Activated CD8-positive, alpha-beta memory T cell treated with anti-CD3 and anti-CD28 coated beads for 48 hours (primary cell): ENCODE measurements at places on chromosomes 16 and 17.

- DNase-seq: no peak
Measured at GRCh38 chr16:88992351-88993165, 15.6 kb upstream of the CBFA2T3 start.

- DNase-seq: no peak
Measured at GRCh38 chr17:59000022-59000421, 106.7 kb downstream of the TRIM37 start.

DNA sequence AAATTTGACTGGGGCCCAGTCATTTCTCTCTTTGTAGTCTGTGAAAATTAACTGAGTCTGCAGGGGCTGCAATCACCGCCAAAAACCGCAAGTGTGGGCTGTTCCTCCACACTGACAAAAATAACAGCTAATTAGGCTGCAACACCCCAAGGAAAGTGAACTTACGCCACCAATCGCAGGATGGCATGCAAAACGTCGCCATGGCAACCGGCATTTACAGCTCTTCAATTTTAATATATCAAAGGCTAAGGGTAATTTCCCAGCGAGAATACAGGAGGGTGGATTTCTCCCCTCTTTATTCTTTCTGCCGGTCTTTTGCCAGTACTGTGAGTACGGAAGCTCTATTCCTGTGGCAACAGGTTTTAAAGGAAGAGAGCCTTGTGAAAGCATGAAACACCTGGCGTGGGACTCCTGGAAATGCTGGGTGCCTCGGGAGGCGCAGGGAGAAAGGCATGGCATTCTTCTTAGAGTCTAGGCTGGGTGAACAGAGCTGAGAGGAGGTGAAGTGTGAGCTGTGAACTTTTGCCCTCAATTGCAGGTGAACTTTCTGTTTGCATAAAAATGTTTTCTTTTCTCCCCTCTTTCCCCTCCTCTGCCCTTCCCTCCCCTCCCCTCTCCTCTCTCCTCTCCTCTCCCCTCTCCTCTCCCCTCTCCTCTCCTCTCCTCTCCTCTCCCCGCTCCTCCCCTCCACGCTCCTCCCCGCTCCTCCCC is 399.7 kb downstream of the XYLT1 start:
- peak; percentile 41 for DNase-seq

DNA sequence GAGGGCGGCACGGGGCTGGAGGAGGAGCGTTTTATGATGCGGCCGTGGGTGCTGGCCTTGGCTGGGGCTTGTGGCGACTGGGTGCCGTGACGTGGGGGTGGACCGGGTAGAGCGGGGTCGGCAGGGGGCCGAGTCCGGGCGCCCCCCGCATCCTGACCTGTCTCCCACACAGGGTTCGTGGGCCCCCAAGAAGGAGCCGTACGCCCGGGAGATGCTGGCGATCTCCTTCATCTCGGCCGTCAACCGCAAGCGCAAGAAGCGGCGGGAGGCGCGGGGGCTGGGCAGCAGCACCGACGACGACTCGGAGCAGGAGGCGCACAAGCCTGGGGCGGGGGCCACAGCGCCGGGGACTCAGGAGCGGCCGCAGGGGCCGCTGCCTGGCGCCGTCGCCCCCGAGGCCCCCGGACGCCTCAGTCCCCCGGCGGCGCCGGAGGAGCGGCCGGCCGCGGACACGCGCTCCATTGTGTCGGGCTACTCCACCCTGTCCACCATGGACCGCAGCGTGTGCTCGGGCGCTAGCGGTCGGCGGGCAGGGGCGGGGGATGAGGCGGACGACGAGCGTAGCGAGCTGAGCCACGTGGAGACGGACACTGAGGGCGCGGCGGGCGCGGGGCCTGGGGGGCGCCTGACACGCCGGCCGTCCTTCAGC is 81.6 kb downstream of the ARHGAP23 start:
- no peak for DNase-seq

DNA sequence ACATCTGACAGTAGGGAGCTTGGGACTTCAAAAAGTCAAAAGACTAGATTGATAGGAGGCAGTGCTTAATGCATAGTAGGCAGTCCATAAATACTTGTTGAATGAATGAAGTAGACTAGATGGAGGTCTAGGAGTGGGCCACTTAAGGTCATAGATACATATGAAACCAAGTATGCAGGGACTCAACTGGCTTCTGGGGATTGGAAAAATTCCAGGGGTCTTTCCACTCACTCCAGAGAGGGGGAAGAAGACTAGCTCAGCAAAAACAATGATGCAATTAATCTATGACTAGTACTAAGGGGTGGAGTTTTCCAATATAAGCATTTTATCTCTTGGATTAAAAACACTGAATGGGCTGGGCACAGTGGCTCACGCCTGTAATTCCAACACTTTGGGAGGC is 298.3 kb upstream of the XYLT1 start:
- DNase-seq: no peak

GRCh38 chr16:69338557-69339288 is 641 bp downstream of the COG8 start:
- no peak for DNase-seq

DNA sequence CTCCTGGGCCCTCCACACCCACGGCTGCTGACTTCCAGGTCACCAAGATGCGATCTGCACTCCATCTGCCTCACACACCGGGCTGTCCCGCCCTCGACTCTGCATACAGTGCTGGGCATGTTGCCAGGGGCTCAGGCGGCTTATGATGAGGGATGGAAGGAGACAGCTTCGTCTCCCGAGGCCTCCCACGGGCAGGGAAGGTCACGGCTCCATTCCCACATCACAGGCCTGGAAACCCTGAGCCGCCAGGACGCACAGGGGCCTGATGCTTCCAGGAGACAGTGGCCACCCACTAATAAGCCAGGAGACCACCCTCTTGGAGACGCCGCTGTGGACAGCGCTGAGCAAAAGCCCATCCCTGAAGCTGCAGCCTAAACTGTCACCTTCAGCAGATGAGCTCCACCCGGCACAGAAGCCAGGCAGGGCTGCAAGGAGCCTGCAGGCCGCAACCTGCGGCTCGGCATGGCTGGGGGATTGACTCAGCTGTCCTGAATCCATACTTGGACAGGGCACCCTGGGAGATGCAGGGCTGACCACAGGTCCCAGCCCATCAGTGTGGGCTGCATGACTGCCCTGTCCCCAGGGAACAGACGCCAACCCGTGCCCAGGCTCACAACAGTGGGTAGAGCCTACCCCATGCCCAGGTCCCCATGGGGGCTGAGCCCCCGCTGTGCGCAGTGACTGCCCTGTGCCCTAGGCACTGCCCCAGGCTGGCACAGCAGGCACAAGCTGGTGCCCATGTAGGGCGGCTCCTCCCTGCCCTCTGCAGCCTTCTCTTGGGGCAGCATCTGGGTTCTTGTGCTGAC is 34.4 kb downstream of the SLC7A5 start:
- no peak for DNase-seq

- DNase-seq: no peak
Measured at GRCh38 chr17:4810696-4811290, 3.8 kb downstream of the PLD2 start.

- DNase-seq: no peak
Measured at GRCh38 chr17:31724026-31724425, 135.0 kb downstream of the COPRS start.

- DNase-seq: no peak
Measured at GRCh38 chr16:15900901-15901500, 12.6 kb upstream of the CEP20 start.

GRCh38 chr16:79638386-79638785 is 37.8 kb upstream of the MAF start:
- no peak for DNase-seq

- DNase-seq: no peak
Measured at GRCh38 chr16:58614212-58614611, 15.4 kb downstream of the CNOT1 start.

DNA sequence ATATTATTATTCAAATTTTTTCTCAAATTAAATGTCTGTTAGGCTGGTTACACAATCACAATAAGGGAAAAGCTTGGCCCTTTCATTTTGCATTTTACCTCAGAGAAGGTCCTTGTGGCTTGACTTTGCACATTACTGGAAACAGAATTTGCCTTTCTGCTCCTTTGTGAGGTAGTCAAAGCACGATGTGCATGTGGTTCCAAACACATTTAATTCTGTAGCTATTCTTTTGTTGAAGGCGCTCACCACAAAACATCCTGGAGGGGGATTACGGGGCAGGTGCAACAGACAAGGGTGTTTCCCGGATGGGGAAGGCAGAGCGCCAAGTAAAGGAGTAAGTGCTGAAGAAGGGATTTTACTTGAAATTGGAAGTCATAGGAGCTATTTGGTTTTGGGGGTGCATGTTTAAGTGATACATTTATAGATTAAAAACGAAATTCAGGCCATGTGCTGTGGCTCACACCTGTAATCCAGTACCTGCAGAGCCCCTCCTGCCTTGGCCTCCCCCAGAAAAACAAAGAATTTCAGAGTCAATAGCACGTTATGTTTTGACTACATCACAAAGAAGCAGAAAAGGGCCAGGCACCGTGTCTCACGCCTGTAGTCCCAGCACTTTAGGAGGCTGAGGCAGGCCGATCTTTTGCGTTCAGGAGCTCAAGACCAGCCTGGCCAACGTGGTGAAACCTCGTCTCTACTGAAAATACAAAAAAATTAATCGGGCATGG is 31.2 kb upstream of the TENT4B start:
- DNase-seq: peak; percentile 2

GRCh38 chr17:28864991-28865849 is 10.4 kb downstream of the ERAL1 start:
- no peak for DNase-seq

- DNase-seq: no peak
Measured at GRCh38 chr16:56515665-56516064, 4.2 kb downstream of the BBS2 start.

GRCh38 chr17:57662644-57663308 is 82.3 kb downstream of the CCDC182 start:
- no peak for DNase-seq

GRCh38 chr17:9108146-9108545 is 86.8 kb downstream of the NTN1 start:
- no peak for DNase-seq

- no peak for DNase-seq
Measured at GRCh38 chr17:18198530-18198929, 14.9 kb downstream of the ALKBH5 start.

DNA sequence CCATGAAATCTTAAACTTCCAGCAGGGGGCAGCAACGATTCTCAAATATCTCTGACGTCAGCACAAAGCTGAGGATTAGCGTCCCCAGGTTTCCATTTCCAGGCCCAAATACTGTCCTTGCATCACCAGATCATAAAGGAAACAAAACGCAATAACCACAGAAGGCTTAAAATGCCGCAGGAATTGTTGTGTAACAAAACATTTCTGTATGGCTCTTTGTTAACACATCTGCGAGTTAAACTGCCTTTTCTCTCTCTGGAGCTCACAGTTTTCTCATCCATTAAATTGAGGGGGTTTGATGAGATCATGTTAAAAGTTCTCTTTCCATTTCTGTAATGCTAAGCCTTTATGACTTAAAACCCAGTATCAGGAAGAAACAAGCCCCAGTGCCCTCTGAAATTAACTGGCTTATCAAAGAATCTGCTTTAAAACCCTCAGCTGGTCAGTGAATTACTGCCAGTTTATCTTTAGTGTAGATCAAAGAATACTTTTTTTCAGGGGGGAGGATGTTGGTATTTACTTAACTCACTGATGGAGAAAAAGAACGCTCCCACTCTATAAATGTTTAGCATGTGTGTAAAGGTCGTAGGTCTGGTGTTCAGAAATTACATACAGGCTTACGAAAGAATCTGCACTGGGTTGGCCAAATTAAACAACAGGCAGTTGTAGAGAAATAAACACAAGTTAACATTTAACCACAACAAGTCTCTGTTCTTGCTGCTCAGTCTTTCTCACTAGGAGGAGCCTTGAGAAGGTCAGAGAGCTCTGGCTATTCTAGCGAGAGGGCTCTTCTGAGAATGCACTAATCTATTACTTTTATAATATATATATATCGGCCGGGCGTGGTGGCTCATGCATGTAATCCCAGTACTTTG is 10.6 kb upstream of the TERF2 start:
- DNase-seq: peak; percentile 7

DNA sequence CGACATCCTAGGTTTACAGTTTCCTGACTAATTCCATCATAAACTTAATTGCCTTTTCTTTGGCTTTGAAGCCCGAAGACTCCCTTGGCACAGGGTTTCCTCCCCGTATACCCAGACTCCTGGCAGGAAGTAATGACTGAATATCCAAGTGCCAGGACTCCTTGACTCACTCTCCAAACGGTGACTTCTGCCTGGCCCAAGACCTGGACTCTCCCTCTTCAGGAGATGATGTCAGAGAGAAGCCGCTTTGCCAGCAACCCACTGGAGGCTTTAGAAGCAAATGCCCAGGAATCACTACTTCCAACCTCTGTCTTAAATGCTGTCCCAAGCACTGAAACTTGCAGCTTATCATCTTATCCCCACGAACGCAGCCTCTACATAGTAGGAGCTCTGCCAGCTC is 146.5 kb downstream of the RGS9 start:
- DNase-seq: no peak

DNA sequence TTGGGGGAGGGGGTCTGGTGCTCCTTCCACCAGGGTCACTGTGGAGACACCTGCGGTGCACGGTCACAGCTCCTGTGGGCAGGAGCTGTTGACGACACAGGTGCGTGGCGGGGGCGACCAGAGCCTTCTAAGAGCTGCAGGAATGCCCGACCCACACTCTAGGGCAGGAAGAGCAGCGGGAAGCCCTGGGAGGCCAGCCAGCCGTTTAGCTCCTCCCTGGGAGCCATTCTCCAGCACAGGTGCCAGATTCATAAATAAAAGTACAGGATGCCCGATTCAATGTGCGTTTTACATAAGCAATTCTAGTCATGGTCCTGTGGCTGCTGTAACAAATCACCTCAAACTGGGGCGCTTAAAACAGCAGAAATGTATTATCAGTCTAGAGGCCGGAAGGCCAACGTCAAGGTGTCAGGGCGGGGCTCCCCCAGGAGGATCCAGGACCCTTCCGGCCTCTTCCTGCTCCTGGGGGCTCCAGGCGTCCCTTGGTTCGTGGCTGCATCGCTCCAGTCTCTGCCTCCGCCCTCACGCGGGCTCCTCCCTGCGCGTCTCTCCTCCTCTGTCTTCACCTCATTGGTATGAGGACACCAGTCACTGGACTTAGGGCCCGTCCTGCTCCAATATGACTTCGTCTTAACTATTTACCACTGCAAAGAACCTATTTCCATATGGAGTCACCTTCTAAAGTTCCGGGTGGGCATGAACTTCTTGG is 155.4 kb downstream of the FOXL1 start:
- no peak for DNase-seq

- DNase-seq: no peak
Measured at GRCh38 chr17:76268015-76268749, 3.0 kb downstream of the UBALD2 start.

GRCh38 chr17:19258371-19258770 is 21.2 kb downstream of the EPN2 start:
- DNase-seq: no peak
